ENCODE measurements at places on chromosomes 2 and 18.

DNA sequence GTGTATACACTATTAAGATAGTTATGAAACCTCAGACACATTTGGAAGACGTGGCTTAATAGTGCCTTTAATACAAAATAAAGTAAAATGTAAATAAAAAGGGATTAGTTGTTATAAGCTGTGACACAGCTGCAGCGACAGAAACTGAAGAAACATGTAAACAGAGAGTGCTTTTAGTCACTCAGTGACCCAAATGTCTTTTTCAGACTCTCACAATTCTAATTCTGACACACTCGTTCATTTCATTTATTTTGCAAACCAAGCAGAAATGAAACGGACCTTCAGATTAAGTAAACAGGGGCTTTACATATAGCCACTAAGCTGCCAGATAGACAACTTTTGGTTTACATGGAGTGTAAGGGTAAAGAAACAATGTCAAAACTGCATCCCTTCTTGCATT, 181.0 kb upstream of the ETAA1 start:
- no peak for DNase-seq

- DNase-seq, result no peak
Measured at GRCh38 chr18:54776282-54776977, 51.8 kb upstream of the RAB27B start.

DNA sequence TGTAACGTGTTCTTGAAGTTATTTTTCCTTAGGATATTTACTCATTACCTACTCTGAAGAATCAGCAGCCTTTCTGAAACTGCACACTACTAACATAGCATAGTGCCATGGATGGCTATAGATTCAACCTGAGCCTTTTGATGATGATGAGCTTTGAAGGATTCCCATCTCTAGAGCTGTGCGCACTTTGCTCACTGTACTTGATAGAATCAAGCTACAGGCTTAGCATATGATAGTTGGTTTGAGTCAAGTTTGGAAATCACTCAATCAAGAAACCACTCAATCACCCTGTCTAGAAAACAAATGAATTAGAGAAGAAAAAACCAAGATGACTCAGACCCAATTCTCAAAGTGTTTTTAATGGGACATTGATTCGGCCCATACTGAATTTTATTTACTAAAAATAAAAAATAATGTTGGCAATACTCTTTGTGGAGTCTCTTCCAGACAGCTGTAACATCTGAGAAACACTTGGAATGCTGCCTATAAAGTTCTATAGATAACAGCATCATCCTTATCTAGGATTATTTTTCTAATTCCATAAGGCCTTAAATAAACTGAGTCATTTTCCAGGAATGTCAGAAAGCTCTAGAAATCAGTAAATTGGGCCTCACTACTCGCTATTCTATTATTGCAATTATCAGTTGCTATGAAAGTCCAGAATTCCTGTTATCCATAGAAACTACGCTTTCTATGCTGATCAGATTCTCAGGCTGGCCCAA, 259.0 kb upstream of the ERBB4 start:
- DNase-seq, result no peak

DNA sequence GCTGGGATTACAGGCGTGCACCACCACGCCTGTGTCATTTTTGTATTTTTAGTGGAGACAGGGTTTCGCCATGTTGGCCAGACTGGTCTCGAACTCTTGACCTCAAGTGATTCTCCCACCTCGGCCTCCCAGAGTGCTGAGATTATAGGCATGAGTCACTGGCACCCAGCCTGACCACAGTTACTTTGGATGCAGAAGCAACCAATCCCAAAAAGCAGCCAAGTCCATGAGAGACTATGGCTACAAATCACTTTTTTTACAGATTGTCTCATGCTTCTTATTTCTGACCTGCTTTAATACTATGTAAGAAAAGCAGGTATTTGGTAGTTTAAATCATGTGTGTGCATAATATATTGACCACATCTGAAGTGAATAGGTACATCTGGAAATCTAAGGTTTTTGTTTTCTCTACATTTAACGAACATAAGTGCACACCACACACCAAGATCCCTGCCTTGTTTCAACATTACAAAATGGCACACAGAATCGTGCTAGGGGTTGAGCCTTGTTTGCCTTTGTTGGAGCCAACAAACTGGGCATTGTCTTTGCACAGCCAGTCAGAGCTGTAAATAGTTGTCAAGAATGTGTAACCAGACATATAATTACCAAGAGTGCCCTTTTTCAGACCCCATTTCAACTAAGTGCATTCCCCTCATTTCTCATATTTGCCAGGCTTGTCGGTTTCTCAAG, 18.3 kb upstream of the MAP4K4 start:
- DNase-seq, result no peak

GRCh38 chr2:86290596-86291327, 46.7 kb downstream of the REEP1 start:
- DNase-seq, result no peak

GRCh38 chr2:45009303-45009927, at the start of gene SIX2:
Gene SIX2, minus strand, starts transcription at chr2:45009452. Its CDS starts 342 bp downstream, at chr2:45009110.
- peak; percentile 84 for DNase-seq

DNA sequence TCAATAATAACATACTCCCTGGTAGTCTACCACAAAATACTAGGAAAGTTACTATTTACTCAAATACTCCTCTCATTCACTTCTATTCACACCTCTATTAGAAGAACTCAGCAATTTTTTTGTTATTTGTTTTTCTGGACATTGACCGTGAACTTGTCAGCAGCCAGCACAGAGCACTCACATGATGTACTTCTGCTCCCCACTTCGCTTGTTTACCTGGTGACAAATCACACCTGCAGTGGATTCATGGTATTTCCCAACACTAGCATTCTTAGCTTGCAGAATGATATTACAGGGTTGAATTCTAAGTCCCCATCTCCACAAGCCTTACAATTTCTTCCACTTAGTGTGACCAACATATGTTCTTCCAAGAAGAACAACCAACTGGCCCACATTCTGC, 238.2 kb downstream of the SATB2 start:
- no peak for DNase-seq

DNA sequence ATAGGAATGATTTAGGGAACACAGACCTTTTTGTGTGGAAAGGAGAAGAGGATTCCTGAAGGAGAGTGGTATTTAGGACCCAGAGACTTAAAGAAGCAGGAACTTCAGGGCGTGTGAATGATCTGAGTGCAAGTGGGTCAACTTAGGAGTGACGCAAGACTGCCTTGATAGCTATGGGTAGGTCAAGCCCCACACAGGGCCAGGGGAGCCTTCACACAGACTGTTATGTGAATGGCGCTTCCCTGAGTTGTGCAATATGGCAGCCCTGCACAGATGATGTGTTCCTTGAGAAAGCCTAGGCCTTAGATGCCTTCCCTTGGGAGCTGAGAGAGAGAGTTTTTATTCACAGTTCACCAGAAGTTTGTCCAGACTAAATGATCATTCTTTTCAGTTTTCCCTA, 47.1 kb upstream of the IGFBP5 start:
- no peak for DNase-seq

- no peak for DNase-seq
Measured at GRCh38 chr2:197713271-197713670, 8.1 kb downstream of the MARS2 start.

DNA sequence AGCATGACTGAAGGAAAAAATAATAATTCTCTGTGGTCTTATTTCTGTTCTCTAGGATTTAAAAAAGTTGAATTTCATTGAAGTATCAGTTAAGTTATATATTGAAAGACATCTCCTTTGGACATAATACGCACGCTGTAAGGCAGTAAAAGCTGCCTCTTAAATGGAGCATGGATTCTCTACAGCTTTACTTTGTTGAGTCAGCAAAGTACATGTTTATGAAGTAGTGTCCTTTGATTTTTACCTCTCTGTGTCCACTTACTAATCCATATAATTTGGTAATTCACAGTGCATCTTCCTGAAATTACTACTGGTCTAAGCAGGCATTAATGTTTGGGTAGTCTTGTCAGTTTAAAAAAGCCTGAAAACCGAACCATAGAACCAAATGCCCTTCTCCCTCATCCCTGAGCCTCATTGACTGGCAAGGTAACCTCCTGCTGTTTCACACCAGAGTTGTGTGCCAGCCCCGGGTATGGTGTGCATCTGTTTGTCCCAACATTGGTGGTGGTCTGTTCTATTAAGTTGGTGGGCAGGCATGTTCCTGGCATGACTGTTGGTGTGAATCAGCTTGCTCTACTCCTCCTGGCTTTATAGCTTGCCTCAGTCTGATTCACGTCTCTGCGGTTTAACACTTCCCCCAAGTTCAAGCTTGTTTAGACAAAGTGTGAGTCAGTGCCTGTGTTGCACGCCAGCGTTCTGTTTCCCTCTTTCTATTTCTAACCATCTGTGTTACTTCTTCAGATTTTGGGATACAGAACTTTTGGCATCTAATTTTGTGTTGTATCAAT, 71.0 kb upstream of the ITM2C start:
- DNase-seq, result no peak

- no peak for DNase-seq
Measured at GRCh38 chr2:160367887-160368286, 125.7 kb downstream of the RBMS1 start.

- no peak for DNase-seq
Measured at GRCh38 chr2:208175840-208176153, 12.4 kb upstream of the CRYGA start.

DNA sequence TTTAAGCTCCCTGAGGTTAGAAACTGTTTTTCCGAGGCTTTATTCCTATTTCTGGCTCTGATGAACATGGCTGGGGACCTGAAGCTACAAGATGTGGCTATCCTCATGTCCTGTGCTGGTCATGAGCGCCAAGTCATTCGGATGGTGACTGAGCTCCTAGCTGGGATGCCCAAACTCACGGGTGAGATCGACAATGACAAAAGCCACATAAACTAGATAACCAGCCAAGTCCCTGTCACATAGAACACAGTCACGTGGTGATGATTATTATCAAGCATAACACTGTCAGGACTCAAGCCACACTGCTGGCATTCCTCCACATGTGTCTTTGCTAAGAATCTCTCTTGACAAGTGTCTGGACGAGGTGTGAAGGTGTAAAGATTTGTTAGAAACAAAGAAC, 274.9 kb downstream of the CLIP4 start:
- no peak for DNase-seq

- DNase-seq, result no peak
Measured at GRCh38 chr2:74458938-74459363, 713 bp downstream of the WBP1 start.

DNA sequence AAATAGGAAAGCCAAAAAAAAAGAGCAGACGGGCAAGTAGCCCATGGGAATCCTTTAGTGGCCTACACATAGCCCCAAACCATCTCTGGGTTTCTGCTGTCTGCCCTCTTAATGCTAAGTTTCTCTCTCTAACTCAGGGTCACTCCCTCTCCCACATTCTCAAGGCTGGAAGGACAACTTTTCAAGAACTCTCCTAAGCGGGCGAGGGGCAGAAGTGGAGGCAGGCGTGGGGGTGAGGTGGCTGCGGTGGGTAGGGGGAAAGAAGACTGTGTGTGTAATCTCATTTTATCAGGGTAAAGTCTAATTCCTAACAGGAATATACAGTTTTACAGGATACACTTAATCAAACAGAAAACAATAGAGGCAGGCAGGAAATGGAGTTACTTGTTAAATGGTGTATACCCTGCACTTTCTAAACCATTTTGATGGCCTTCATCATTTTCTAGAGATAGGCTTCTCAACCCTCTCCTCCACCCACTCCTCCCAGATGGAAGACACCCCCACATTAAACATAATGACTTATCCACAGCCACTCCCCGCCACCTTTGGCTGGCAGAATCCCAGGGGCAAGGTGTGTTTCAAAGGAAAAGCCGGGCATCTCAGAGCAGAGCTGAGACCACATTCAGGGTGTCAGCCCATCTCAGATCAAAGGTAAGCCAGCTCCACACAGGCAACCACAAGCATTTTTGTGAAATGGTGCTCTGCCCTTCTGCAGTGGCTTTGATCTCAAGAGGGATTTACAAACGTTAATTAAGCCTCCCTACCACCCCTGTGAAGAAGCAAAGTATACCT, 6.8 kb downstream of the SMAD7 start:
- no peak for DNase-seq

- DNase-seq, result no peak
Measured at GRCh38 chr18:67074309-67074708, 442.2 kb downstream of the DSEL start.

GRCh38 chr2:149360106-149360505, 29.7 kb downstream of the LYPD6 start:
- DNase-seq, result no peak

- DNase-seq, result no peak
Measured at GRCh38 chr18:79480171-79481045, 84.7 kb downstream of the NFATC1 start.

DNA sequence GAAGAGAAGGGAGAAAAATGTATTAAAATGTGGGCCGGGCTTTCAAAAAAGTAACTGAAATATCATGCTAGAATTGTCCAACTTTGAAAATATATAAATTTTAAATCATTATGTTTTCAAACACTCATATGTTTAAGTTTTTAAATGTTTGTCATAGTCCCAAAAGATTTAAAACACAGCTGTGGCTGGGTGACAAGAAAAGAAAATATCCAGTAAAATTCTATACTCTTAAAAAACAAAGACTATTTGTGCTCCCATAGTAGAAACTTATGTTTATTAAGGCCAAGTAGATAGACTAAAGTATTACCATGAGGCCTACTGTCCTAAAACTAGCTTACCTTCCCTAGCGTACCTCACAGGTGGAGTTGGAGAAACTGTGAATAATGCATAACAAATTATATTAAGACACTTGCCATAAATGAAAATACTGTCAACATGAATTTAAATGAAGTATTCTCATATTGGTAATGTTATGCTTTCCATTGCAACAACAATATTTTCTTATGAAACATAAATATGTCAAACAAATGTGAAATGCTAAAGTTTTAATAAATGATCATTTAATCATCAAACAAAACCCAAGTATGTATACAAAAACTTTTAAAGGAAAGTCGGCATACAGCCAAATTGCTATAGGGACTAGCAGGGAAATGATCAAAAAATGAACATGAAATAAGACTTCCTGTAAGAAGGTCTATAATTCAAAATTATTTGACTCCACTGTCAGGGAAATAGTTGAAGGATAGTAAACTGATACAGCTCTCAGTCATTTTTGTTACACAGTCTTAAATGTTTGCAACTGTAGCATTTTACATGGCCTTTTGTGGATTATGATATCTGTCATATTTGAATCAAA, 13.4 kb downstream of the MEIS1 start:
- no peak for DNase-seq

DNA sequence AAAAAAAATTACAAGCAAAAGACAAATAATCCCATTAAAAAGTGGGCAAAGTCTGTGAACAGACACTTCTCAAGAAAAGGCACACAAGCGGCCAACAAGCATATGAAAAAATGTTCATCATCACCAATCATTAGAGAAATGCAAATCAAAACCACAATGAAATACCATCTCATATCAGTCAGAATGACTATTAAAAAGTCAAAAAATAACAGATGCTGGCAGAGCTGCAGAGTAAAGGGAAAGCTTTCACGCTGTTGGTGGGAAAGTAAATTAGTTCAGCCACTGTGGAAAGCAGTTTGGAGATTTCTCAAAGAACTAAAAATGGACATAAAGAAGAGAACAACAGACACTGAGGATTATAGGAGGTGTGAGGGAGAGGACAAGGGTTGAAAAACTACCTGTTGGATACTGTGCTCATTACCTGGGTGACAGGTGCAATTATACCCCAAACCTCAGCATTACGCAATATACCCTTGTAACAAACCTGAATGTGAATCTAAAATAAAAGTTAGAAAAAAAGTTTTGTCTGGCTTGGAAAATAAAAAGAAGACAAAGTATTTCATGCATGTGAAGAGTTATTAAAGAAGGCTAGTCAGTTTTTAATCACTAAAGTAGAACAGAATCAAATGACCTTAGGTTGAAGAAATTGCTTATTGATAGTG, 8.7 kb upstream of the ACSL3 start:
- DNase-seq, result no peak
